Inflammatory macrophage treated with lipopolysaccharide for 1 hour (primary cell): ENCODE measurements at places on chromosomes 2 and 18.

- DNase-seq = no peak
Observed at GRCh38 chr2:167960089-167960747, 287.2 kb downstream of the STK39 start.

- no peak for DNase-seq
Observed at GRCh38 chr2:2837746-2838547, 506.9 kb upstream of the MYT1L start.

DNA sequence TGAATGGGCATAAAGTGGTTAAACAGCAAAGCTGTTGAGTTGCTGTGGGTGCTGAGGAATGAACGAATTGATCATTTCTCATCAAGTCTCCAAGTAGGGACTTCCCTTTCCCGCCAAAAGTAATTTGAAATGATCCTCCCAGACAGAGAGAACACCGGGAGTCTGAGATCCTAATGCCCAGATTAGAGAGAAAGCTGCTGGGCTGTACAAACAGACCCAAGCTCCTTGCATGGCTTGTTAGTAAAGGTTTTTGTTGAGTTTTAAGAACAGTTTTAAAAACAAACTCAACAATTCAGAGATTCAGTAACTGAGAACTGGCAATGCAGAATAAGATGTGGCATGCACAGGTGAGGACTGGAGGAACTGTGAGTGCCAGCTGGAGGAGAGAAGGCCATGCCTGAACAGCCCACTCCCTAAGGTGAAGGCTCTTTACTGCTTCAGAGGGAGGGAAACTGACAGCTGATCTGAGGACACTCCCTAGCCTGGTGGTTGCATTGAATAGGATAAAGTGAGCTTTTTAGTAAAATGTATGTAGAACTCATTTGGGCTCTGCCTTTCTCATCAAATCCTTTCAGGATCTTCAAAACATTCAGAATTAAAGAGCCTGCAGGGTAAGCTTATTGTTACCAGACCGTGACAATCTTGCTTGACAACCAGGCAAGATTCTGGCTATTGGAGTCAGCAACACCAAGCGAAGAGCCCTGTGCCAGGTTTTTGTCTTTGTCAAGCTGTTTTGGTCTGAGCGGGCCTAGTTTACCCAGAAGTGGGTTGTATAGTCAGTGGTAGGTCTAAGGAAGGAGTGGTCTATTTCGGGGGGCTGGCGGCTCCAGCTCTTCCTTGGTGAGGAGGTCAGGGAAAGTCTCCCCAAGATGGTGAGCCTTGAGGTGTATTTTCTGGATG lies 63.2 kb upstream of the IGFBP5 start:
- no peak for DNase-seq

- DNase-seq = no peak
Observed at GRCh38 chr2:30134582-30134981, 12.2 kb upstream of the YPEL5 start.

- no peak for DNase-seq
Observed at GRCh38 chr2:120331903-120332302, 14.0 kb upstream of the INHBB start.

GRCh38 chr2:157267476-157267875 lies 10.0 kb downstream of the GALNT5 start:
- DNase-seq = no peak

DNA sequence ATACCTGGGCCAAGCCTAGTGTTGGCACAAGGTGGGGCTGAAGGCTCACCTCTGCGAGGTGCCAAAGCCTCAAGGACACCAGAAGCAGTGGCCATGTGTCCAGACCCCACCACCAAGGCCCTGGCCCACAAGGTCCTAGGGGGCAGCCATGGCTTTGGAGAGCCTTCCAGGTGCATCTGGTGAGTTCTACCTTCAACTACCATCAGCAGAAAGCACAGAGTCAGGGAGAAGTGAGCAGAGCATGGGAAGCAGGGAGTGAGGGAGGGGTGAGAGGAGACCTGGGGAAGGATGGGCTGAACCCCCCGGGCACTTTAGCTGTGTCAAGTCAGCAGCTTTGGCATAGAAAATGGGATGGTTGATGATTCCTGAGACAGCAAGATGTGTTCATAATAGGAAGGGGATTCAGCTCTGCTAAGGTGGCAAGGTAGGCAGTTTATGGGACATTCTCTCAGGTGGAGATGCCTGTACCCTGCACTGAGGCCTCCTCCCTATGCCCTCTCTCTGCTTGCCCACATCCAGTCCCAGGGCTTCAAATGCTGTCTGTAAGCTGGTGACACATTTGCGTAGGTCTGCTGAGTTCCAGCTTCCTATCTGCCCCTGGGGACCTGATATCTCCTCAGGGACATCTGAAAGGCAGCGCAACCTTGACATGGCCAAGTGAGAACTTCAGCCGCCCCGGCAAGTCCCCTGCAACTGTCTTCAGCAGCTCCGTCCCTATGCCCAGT lies 83.4 kb upstream of the RGPD5 start:
- DNase-seq = no peak
